ENCODE measurements at places on chromosomes 7 and 10. TPM values are rescaled to one million over a fixed set of nuclear protein-coding genes. Genes with fewer than 3 reads are reported as not detected.

The OPN1SW gene
- not detected for total RNA-seq

The PODXL gene
- total RNA-seq = 85.1 TPM

The ZNF33B gene
- total RNA-seq = 50.4 TPM

The PIK3CG gene
- total RNA-seq = 2.2 TPM

The CNTNAP2 gene
- total RNA-seq = 1.2 TPM

The VSTM4 gene
- 17.3 TPM for total RNA-seq

The HTR7 gene
- total RNA-seq = 0.35 TPM

The DOCK4 gene
- total RNA-seq = 15.7 TPM

The IKZF1 gene
- 3.3 TPM for total RNA-seq

The SLC13A1 gene
- total RNA-seq = 0.24 TPM

DNA sequence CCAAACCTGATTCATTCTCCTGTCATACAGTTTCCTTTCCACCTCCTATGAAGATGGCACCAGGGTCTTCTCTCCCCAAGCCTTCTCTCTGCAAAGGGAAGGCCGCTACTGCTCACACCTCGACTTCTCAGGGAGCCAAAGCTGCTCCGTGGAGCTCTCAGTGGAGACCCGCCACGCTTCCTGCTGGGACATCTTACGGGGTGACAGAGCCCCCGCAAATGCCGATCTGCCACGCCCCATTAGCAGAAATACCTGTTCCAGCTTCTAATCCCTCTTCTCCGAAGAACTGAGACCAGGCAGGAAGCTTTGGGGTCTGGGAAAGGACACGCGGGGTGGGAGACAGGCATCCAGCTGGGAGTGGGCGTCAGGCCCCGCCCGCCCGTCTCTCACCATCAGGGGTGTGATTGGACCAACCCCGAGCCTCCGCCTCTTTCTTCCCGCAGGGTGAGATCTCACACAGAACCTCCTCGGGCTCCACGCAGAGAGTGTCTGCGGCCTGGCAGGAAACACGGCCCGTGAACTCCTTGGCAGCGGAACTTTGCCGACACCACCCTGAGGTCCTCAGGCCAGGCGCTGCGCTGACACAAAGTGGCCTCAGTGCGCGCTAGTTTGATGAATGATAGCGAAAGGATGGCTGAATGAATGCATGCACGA lies 12.0 kb upstream of the CALML5 start:
- no peak for DNase-seq

DNA sequence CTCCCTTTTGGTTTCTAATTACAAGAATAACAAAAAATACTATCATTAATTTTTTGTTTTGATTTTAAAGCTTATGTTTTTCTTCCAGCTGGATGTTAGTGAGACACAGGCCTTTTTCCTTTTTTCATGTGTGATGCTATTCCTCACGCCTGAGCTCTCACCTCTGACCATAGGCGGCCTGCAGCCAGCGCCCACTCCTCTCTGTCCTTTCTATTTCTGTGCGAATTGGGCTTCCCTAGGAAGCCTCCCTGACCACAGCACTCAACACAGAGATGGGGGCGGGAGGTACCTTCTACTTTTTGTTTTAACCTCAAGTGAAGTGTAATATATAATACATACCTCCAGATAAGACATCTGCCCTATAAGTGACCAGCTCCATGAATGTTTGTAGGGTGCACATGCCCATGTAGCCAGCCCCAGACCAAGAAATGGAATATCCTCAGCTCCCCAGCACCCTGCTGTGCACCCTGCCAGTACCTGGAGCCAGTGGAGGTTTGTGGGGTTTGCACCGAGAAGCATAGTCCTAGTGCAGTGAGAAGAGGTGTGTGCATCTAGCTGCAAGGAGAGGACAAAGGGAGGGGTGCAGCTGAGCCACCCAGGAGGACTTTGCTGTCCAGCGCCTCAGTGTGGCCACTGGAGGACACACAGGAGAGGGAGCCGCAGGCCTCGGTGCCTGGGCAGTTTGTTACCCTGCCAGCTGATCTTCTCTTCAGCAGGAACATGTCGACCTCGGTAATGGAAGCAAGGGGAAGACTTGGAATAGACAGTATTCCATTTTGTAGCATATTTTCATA lies 38.5 kb downstream of the BNIP3 start:
- peak; percentile 68 for DNase-seq

DNA sequence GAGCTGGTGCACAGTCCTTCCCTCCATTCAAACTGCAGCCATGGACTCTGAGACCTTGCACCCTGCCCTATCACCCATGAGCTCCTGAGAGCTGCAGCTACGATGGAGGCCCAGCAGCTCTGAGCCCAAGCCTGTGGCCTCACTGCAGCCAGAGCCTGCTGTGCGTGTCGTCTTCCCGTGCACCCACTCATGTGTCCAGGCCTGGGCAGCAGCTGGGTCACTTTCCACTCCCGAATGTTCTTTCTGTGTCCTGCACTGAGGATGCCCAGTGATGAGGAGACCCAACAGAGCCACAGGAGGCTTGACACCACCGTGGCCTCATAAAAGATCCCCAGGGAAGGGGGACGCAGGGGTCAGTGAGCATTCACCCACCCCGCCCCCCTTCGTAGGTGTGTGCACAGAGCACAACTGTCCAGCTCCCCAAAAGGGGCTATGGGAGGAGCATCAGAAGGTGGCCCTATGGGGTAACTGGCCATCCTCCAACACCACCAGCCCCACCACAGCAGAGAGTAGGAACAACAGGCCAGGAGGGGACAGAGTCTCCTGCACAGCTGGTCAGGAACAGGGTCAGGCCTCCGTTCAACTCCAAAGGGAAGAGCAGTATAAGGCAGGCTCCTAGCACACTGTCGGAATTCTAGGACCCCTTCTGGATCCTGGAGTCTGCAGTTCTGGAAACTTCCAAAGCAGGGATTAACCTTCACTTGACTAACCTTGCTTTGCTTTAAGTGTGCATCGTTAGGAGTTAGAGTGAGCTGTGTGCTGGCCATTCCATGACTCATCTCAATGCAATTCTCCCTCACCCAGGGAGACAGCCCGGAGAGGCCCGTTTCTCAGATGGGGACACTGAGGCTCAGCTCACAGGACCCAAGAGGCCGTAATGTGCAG lies 52.6 kb downstream of the RASGEF1A start:
- no peak for DNase-seq

DNA sequence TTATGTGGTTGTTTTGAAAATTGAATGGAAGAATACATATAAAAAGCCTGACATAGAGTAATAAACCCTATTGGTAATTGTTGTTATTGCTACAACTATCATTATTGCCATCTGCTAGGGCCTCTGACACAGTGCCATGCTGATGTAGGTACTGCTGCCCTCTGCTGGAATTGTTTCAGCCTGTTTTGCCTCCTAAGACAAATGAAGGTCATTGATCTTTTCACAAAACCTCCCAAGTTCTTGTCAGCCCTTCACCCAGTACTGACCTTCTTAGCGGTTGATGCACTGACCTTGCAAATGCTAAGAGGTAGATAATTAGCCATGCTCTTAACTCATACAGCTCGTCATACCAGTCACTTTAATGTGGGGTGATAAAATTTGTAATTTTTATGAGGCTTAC lies 975.2 kb downstream of the SORCS1 start:
- DNase-seq = no peak

- DNase-seq = no peak
Observed at GRCh38 chr7:92259062-92259461, 13.3 kb downstream of the ANKIB1 start.

GRCh38 chr10:95579835-95580535 lies 18.8 kb upstream of the SORBS1 start:
- no peak for DNase-seq

DNA sequence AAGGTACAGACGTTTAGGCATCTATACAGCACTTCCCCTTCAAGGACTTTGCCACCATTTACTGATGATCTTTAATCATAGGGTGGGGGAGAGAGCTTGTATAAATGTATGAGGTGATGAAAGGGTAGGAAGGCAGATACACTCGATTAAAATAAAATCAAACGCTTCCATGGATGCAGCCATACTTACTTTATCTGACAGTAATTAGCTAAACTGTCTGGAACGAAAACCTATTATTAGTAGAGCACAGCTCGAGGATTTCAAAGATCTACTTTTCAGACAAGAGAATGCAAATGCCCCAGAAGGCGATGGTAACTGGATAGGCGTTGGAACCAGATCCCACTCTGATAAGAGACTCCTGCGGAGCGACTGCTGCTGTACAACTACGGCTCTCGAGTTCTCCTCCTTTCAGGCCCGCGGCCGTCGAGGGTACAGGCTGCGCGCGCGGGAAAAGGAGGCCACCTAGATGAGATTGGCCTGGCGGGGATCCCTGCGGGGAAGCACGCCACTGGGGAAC lies 3.1 kb upstream of the NKX2-3 start:
- DNase-seq = no peak

GRCh38 chr10:84890706-84891105 lies 562.3 kb downstream of the CCSER2 start:
- no peak for DNase-seq

- no peak for DNase-seq
Observed at GRCh38 chr7:116970238-116970910, 17.1 kb downstream of the ST7 start.

DNA sequence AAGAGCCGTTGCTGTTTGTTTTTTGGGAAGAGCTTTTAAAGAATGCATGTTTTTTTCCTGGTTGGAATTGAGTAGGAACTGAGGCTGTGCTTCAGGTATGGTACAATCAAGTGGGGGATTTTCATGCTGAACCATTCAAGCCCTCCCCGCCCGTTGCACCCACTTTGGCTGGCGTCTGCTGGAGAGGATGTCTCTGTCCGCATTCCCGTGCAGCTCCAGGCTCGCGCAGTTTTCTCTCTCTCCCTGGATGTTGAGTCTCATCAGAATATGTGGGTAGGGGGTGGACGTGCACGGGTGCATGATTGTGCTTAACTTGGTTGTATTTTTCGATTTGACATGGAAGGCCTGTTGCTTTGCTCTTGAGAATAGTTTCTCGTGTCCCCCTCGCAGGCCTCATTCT lies 31.6 kb downstream of the PFKFB3 start:
- DNase-seq = no peak

DNA sequence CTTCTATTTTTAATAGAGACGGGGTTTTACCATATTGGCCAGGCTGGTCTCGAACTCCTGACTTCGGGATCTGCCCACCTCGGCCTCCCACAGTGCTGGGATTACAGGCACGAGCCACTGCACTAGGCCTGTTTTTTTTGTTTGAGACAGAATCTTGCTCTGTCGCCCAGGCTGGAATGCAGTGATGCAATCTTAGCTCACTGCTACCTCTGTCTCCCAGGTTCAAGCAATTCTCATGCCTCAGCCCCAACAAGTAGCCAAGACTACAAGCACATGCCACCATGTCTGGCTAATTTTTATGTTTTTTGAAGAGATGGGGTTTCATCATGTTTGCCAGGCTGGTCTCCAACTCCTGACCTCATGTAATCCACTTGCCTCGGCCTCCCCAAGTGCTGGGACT lies 73.7 kb downstream of the TYW1B start:
- no peak for DNase-seq

DNA sequence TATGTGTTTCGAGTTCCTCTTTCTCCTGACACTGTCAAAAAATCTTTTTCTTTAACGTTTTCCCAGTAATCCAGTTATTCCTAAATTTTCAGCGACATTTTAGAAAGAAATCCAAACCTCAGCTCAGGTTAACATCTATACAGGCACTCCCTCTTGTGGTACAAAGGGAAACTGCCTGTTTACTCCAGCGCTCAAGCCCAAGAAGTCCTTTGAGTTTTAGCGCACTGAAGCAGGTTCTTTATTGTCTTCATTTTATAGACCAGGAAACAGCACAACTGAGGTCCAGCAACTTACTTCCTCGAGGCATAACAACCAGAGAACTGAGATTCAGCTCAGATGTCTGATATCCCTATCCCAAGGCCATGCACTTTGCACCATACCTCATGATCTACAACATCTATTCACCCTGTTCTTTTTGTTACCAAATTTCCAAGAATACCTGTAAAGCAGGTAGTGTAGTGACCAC lies 287.2 kb upstream of the MKLN1 start:
- DNase-seq = peak; percentile 69

Data from ovary (tissue), 10 donors.